ENCODE measurements at places on chromosomes 12 and 14.

- peak; percentile 95 for ATAC-seq
These were observed 81.6 kb upstream of the MED13L start for GRCh38 chr12:116358893-116359761.

DNA sequence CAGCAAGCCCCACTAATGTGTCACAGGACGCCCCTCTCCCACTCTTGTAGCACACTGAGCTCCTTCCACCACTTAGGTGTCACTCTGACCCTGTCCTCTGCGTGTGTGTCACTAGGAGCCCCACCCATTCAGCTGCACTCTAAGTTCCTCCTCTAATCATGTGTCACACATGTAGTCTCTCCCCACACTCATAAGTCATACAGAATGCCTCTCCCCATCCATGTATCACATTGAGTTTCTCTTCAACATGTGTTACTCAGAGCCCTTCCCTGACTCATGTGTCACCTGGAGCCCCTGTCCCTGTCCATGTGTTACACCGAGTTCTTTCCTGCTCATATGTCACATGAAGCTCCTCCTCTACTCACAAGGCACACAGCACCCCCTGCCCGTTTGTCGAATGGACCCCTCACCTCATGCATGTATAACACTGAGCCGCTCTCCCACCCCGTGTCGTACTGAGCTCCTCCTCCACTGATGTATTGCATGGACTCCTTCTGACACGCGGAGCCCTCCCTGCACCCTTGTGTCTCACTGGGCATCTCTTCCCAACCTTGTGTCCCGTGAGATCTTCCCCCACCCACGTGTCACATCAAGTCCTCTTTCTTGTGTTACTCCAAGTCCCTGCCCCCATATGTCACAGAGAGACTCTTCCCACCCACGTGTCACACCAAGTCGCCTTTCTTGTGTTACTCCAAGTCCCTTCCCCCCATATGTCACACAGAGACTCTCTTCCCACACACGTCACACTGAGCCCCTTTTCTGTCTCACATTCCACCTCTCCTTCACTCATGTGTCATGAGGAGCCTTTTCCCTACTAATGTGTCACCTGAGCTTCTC is 31.0 kb downstream of the RTL1 start:
- ATAC-seq = peak; percentile 64

DNA sequence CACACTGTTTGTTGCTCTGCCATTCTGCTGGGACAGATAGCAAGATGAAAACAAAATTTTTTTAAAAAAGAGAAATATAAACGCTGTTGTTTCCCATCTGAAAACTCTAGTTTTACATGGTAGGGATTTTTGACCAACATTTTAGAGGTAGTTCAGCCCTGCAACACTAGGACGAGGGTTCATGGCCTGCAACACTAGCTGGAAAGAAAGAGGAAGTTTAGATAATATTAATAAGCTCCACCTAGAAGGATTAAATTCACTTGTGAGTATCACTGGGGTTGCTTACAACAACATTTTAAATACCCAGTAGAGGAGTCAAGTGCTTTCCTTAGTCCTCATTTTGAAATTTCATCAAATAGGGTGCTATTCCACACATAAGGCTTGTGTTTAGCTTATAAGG is 68.2 kb downstream of the SRGAP1 start:
- no peak for ATAC-seq

DNA sequence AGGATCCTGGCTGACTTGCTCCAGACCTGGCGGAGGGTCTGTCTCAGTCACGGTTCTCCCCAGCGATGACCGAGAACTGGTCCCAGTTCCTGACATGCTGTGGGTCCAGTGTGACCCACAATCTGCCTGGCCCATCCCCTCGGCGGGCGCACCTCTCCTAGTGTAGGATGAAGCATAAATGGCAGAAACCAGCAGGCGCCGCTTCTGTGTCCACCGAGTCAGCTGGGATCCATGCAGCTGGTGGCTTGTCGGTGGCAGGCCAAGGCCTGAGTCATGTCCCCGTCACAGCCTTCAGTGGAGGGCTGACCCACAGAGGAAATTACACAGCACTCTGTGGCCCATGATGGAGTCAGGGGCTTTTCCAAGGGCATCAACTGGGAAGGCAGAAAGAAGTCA is 38.5 kb downstream of the NFKBIA start:
- peak; percentile 87 for ATAC-seq

DNA sequence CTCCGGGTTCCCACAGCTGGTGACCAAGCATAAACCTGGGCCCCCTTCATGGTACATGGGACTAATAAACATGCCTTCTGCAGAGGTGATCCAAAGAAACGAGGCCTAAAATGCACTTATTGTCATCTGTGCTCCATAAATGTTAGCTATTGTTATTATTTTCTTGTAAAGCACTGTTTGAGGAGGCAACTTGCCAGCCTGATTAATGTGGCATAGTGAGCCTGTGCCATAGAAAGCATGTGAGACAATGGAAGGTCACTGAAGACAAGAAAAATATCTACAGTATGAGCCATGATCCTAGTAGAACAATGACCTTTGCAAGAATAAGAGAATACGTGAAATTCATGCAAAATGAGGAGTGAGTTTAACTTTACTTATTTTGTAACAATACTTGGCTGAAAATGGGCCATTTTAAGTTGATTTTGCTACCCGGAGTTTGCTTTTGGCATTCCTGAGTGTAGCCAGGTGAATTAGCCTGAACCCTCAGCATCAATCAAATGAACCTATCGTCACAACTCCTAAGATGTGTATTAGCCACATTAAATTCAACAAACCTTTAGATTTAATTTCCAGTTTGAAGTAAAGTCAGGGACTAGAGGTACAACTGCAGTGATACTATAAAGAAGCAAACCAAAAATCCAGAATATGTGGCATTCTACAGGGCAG is 52.2 kb downstream of the CPM start:
- ATAC-seq = no peak

DNA sequence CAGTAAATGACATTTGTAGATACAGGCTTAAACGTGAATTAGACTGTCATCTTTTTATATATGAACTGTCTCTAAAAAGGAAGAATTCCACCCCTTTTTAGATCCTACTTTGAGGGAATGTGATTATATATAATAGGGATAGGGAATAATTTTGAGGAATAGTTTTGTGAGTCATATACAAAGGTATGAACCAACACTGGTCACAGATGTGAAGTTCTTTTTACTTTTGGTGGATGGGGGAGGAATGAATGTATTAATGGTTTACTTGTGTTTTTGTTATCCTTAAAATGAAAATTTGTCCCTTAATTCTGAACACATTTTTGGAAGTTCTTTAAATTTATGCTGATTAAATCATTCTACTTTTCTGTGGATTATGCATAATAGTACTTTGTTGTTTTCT is 30.4 kb downstream of the FRS2 start:
- ATAC-seq = no peak

Data from activated T-helper 17 cell treated with anti-CD3 and anti-CD28 coated beads, Interleukin-2, amount 50 U/mL, for 72 hours (primary cell).